Stimulated activated CD8-positive, alpha-beta memory T cell treated with anti-CD3 and anti-CD28 coated beads, Interleukin-4, amount 100 ng/mL, for 1 hour (primary cell): ENCODE measurements at places on chromosomes 5 and 9.

GRCh38 chr9:110583237-110583636 lies 3.7 kb upstream of the SVEP1 start:
- DNase-seq = no peak

GRCh38 chr9:116156621-116157314 lies 3.2 kb downstream of the PAPPA start:
- DNase-seq = no peak

- no peak for DNase-seq
Measured at GRCh38 chr5:141234109-141234667, 11.0 kb upstream of the PCDHB15 start.

GRCh38 chr5:134512661-134512999 lies 12.8 kb upstream of the JADE2 start:
- DNase-seq = no peak

DNA sequence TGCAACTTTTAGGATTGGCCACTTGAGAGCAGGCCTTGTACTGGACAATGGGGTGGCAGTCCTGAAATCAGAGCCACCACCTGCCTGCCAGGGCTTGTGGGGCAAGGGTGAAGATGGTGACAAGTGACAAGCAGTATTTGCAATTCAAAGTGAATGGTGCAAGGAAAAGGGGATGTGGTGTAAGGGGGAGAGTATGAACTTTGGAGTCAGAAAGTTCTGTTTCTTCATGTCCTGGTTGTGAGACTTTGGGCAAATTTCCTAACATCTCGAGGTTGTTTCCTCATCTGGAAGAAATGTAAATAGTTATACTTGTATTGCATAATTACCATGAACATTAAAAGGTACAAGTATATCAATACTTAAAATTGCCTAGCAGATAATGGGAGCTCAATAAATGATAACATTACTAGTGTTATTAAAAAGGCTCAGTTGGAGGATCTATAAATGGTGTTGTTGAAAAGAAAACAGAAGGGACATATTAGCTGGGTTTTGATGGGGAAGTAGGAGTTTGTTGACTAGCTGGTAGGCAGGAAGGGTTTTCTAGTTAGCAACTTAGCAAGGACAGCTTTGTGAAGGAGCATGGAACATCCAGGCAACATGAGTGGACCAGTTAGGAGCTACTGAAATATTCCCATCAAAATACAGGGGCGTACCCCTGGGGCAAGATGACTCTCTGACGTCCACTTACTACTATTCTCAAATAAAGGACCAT lies 21.3 kb upstream of the MEGF9 start:
- no peak for DNase-seq

DNA sequence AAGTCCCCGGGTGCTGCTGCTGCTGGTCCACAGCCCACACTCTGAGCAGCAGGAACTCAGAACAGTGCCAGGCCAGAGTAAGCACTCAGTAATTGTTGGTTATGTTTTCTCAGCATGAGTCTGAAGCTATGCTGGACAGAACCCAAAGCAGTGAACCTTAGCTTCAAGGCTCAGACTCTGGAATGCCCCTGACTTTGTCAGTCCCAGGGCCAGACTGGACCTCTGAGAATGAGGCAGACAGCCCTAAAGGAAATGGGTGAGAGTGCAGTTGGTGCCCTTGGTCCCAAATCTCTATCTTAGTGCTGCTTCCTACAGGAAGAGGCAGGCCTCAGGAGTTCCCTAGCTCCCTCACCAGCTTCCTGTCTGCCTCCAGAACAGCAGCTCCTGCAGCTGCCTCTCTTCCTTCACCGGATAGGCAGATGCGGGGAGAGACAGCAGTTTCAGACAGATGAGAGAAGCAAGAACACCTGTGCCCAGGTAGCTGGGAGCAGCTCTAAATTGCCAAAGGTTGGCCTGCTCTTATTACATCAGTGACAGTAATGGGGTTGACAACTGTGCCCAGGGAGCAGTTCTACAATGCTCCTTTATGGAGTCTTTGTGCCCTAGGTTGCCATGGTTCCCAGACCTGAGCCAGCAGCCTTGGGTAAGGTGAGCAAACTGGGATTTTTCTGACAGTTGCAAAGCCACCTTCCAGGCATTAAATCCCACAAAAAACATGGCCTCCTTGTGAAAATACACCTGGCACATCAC lies 82.2 kb upstream of the CXCL14 start:
- DNase-seq = no peak

- DNase-seq = no peak
Measured at GRCh38 chr5:74418709-74419108, 221.8 kb downstream of the ENC1 start.

DNA sequence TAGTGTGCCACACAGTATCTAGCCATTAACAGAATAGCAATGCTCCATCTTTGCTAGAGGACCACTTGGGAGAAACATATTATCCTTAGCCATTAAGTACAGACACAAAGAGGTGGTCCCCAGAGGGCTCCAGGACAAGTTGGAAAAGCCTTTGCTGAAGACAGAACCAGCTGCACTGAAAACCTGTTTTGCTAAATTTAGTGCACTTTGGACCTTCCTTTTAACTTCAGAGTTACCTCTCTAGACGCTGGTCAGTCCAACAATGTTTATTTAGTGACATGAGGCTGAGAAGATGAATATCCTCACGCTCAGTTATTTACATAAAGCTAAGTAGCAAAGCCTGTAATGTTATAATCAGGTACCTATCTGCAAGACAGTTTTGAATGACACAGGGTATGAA lies 265.0 kb upstream of the ZNF608 start:
- DNase-seq = no peak

GRCh38 chr9:112078432-112078831 lies 96.7 kb downstream of the SUSD1 start:
- DNase-seq = no peak

- no peak for DNase-seq
Measured at GRCh38 chr5:81360640-81361039, 33.3 kb downstream of the ACOT12 start.

DNA sequence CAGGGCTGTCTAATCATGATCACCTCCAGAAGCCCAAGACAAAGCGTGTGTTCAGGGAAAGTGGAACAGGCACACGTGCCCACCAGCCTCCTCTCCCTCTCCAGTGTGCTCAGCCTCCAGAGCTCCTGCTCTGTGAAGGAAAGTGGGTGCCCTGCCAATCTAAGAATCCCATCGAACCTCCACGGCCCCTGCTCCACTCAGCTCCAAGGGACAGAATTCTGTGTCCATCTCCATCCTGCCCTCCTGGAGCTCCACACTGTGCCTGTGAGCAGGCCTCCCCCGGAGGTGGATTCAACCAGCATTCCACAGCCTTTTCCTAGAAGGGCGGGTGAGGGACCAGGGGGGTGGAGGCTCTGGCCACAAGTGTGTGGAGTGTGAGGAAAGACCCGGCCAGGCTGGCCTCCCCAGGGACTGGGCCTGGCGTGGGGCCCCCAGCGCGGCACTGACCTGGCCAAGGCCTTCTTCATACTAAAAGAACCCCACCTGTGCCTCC lies 6.0 kb downstream of the EEIG1 start:
- DNase-seq = no peak

DNA sequence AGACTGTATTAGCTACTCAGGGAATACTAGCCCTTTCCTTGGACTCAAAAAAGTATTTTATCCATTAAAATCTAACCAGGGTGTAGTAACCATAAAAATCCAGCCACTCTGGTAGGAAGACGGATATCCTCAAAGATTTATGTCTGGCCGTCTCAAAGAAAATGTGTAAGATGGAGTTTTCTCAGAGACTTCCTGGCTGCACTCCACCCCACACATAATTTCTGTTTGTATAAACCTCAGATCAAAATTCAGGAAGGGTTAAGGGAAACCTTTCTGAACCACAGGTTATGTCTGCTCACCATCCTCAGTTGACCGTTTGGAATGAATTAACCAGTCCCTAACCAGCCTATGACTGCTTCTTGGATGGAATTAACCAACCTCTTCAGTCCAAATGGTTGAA lies 13.8 kb upstream of the SMIM23 start:
- DNase-seq = no peak

DNA sequence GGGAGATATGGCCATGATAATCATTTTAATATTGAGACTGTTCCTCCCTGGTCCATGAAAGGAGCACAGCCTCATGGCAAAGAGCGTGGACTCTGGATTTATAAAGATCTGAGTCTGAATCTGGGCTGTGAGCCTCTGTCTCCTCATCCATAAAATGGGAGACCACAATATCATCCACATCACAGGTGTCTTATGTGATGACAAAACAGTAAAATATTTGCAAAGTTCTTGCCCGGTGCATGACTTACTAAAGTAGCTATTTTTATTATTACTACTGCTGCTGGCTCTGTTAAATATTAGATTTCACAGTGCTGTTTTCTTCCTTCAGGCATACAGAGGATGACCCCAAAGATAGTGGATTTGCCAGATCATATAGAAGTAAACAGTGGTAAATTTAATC lies 74.1 kb downstream of the TEK start:
- DNase-seq = no peak

DNA sequence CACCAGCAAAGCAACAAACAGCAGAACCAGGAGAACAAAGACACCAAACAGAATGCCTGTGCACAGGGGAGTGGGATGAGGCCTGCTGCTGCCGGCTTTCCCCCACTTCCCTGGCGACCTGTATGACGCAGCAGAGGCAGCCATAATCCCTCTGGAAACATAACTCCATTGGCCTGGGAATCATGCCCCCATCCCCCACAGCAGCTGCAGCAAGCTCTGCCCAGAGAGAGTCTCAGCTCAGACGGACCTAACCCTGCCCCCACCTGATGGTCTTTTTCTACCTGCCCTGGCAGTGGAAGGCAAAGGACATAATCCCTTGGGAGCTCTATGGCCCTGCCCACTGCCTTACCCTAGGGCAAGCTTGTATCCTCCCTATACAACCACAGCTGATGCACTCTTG lies 81.8 kb upstream of the FANCC start:
- DNase-seq = no peak

DNA sequence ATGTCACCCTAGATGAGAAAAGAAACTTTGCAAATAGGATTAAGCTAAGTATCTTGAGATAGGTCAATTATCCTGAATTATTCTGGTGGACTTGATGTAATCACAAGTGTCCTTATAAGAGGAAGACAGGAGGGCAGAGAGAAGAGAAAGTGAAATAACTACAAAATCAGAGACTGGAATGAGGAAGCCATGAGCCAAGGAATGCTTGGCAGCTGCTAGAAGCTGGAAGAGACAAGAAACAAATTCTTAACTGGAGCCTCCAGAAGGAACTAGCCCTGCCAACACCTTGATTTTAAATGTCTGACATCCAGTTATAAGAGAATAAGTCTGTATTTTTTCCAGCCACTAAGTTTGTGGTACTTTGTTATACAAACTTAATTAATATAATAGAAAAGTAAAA lies 480.0 kb downstream of the NR2F1-AS1 start:
- DNase-seq = no peak

- no peak for DNase-seq
Measured at GRCh38 chr9:98101868-98102273, 17.2 kb downstream of the TRIM14 start.

DNA sequence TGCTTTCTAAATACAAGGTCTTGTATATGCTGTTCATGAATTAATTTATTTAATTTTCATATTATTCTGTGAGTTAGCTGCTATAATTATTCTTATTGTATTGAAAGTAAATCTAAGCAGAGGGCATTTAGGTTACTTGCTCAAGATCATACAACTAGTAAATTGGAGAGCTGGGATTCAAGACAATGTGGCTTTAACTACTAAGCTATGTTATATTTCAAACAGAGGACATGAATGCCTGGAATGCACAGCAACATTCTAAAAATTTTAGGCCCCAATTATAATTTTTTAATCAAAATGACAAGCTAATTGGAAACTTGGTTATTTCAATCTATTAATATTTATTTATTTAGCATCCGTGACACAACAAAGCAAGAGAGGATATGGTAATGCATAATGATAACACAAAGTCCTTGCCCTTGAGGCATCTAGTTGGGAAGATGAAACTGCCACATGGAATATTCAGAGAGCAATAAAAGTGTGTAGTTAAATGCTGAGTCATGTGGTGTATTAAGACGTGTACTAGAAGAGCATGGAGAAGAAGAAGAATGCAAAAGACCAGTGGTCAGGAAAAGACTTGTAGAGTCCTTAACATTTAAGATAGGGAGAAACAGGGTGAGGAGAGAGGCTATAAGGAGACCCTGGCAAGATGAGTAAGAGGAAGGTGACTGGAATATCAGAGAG lies 24.4 kb downstream of the CTXN3 start:
- no peak for DNase-seq

DNA sequence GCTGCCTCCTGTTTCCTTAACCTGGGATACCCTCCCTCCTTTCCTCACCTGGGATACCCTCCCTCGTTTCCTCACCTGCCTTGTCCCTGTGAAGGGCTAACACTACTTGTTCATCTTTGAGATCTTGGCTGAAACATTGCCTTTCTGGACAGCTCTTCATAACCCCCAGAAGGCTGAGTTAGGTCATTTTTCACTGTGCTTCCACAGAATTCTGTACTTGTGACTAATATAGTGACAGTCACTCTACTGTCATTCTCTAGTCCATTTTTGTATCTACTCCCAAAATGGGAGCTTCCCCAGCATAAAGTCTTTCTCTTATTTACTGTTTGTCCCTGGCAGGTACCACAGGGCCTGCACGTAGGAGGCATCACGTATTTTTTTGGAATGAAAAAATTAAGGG lies 21.5 kb upstream of the DAB2 start:
- no peak for DNase-seq

DNA sequence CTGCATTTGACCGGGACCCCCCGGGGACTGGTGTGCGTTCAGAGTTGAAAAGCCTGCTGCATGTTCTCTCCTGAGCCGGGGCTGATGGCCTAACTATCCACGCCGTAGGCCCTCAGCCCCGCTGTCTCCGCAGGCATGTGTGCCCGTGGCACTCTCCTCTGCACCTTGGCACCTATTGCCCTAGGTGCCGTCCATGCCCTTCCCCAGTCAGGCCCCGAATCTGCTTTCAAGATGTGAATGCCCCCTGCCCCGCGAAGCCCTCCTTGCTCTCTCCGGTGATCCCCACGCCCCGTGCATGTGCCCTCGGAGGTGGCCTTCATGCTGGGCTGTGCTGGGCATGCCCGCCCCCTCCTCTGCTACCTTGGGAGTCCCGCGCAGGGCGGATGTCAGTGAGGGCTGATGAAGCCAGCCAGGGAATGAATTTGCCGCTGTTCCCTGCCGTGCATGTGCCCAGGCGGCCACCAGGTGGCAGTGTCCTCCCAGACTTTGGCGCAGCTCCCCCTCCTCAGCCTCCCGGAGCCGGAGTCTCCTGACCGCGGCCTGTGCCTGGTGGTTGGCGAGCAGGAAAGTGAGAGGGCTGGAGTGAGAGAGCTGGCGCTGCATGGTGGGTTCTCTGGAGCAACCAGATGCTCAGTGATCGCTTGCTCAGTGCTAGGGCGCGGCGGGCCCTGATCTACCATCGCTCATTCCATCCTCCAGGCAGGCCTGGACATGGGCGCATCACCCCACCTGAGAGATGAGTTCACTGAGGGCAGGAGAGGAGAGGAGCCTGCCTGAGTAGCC lies 112.9 kb upstream of the LMX1B start:
- DNase-seq = no peak
